Activated CD4-positive, alpha-beta T cell treated with anti-CD3 and anti-CD28 coated beads, Interleukin-10, Interleukin-2, amounts not matched to agents 100 ng/mL and 50 ng/mL, durations not matched to agents 16 hours and 8 hours (primary cell): ENCODE measurements at places on chromosomes 6 and 20.

- no peak for DNase-seq
Observed at GRCh38 chr6:5270093-5270680, 8.9 kb downstream of the FARS2 start.

DNA sequence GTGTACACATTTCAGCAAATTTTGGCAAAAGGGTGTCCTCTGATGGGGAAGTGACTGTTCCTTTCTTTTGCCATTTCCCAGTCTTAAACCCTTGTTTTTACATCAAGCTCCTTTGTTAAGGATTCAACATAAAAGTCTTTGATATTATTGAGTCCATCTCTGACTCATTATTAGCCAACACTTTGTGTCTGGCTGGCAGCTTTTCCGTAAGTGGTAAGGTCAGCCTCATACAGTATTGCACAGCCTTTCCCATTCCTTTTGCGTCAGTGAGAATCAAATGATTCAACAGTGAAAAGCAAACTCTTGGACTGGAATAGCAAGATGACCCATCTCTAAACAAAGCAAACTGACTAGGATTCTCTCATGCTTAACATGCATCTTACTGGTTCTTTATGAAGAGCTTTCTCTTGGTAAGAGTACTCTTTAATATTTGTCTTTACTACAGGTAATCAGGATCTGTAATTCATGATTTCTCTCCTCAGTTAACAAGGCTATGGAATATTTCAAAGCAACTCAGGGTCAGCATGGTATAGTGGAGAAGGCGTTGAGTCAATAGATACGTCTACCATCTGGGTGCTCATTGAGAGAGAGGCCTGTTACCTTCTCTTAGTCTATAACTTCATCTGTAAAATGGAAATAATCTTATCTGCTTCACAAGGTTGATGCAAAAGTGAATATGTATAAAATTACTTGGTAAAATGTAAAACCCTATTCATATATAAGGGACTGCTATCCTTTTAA lies 183.6 kb downstream of the PRL start:
- no peak for DNase-seq

DNA sequence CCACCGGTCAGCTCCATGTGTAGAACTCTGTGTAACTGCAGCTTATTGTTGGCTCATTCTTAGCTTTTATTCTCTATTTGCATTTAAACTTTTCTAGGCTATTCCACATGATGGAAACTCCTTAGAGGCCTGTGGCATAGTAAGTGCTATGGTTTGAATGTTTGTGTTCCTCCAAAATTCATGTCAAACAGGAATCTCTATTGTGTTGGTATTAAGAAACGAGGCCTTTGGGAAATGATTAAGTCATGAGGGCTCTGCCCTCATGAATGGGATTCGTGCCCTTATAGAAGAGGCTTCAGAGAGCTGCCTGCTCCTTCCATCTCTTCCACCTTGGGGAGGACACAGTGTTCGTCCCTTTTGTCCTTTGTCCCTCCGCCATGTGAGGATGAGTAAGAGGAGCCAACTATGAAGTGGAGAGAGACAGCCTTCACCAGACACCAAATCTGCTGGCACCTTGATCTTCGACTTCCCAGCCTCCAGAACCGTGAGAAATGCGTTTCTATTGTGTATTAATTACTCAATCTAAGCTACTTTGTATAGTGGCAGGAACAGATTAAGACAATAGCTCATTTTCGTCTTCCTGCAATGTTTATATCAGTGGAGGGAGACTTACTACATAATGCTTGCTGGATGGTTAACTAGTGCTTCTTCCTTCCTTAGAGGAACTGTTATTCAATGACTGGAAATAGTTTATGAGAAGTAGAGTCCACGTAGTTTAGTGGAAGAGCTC lies 361.1 kb downstream of the FARS2 start:
- no peak for DNase-seq

DNA sequence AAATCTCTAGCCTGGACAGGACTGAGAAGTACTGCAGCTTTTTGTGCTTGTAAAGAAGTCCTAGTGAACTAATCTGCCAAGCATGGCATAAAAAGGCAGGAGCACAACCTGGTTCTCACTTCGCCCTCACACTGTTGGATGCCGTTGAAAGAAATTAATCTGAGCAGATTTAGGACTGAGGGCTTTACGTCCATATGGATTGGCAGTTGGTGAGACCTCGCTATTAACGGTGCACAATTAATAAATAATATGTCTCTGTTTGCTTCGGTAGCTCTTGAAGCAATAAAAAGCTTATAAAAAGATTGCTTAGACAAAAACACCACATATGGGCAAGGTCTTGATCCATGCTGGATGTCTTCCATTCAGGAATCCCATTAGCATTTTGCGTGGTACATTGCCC lies 185.6 kb upstream of the EPHA7 start:
- DNase-seq: no peak

DNA sequence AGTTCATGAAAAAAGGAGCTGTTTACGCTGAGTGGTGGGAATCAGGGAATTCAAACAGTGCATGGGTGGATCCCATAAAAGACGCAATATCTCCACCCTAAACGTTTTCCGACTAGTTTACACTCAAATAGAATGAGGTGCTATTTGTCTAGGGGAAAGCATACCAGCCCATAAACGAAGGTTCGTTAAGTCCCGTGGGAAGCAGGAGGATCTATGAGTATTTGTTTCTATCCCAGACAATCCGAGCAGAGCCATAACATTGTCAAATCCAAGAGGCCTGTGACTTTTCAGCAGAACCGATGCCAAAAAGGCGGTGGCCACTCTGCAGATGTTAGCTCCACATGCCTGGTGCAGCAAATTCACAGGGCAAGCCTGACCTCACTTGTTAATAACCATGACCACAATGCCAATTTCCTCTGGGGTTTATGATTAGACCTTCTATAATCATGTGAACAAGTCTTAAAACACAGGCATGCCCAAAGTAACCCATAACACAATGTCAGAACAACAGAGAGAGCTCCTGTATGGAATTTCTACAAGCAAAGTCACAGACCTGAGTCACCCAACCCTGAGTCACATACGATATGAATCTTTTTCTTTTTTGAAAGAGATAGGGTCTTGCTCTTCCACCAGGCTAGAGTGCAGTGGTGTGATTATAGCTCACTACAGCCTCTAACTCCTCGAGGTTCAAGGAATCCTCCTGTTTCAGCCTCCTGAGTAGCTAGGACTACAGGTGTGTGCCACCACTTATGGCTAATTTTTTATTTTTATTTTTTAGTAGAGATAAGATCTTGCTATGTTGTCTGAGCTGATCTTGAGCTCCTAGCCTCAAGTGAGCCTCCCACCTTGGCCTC lies 123.3 kb downstream of the KIF13A start:
- DNase-seq: no peak

GRCh38 chr20:37007898-37008649 lies 56.6 kb upstream of the SAMHD1 start:
- DNase-seq: peak; percentile 22

DNA sequence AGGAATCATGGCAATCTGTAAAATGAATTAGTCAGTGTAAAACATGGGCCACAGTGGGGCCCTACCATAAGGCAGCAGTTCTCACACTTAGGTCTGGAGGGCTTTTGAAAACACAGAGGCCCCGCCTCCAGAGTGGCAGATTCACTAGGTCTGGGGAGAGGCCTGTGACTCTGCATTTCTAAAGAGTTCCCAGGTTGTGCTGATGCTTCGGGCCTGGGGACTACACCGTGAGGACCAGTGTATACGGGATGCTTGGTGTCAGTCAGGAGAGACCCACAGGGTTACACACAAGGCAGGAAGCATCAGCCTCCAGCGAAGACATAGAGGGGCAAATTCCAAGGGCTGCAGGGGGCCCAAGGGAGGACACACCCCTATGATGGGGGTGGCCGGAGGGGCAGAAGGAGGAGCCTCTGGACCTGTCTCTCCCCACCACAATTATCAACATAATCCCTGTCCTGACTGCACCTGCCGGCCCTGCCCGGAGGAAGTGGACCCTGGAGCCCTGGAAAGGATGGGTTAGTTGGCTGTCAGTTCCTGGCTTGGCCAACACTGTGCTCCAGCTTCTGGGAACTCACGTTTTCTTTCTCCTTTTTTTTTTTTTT lies 46.7 kb downstream of the FGD2 start:
- peak; percentile 68 for DNase-seq

DNA sequence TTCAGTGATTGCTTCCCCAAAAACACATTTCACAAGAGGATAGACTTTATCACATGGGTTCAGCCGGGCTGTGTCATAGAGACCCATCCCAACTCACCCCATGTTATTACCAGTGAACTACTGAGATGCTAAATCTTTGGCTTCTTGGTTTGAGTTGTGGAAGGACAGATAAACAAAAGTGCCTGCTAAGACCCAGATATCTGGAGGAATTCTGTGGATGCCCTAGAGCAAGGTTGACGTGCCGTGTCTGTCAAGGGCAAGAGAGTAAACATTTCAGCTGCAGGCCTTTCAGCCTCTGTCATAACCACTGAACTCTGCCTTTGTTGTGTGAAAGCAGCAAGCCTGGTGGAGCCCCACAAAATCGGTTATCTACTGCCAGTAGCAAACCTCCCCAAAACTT lies 11.2 kb upstream of the THBD start:
- DNase-seq: no peak
